ENCODE measurements at places on chromosomes 12 and 14.

- no peak for DNase-seq
Observed at GRCh38 chr14:50225067-50225973, 6.1 kb downstream of the SOS2 start.

DNA sequence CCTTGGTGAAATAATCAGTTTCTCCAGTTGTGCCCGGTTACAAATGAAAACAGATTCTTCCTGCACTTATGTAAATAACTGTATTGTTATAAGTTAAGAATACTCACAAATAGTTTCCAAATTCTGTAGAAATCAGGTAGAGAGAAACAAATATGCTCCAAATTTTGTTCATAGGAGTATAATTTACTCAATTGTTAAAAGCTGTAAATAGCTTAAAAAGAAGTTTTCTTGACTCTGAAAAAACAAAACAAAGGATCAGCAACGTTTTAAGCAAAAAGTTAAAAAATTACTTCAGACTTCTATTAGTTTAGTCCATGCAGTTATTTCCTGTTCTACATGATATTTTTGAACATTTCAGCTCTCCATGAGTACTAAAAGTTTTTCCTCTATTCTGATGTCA, 30.0 kb upstream of the SLC38A4 start:
- DNase-seq, result no peak

DNA sequence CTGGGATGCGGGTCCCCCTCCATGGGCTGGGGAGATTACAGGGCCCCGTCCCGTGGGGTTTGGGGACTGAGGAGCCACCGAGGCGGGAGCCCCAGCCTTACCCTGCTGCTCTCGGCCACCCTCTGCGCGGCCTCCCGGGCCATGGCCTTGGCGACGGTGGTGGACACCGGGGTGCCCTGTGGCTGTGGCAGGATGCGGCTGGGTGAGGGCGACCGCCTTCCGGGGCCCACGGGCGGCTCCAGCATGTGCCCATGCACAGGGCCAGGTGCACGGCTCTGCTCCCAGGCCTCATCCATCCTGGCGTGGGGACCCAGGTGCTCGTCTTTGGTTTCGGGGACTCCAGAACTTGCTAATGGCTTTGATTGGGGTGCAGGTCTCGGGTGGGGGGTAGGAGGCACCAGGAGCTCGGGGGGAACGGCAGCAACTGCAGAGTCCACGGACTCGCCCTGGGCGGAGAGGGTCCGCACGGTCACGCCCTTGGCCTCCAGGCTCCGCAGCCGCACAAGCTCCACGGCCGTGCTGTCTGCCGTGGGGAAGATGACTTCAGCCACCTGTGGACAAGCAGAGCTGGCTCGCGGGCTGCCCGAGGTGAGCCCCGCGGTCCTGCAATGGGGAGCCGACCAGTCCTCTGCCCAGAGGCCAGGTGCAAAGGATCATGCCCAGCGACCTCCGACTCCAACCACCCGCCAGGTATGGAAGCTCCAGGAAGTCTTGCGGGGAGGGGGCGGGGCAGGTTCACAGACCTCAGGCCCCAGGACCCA, 99.2 kb downstream of the PIWIL1 start:
- no peak for DNase-seq

DNA sequence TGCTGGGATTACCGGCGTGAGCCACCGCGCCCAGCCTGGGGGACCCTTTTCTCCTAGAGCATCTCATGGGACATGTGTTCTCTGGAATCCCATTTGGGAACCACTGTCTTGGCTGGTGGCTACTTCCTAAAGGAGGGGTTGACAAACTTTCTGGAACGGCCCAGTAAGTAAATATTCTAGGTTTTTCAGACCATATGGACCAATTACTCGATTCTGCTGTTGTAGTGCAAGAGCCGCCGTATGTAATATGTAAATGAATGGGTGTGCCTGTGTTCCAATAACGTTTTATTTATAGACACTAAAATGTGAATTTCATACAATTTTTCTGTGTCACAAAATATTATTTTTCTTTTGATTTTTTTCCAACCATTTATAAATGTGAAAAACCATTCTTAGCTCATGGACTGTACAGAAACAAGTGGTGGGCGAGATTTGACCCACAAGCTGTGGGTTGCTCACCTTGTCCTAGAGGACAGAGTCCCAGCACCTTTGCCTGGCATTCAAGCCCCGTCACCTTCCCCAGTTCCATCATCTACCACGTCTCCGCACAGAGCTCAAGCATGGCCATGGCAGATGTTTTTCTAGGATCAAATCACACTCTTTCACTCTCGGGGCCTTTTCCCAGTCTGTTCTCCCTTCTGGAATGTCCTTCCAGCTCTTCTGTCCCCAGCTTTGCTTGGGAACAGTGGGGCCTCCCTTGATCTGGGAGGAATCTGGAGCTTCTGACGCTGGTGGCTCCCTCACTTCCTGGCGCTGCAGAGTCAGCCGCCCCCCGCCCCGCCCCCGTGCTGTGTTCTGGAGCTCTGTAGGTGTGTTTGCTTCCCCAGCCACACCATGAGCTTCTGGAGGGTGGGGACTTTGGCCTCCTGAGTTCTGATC, 17.9 kb upstream of the RCOR1 start:
- DNase-seq, result no peak

- DNase-seq, result peak; percentile 46
Observed at GRCh38 chr12:109130297-109131153, 14.1 kb downstream of the ACACB start.

DNA sequence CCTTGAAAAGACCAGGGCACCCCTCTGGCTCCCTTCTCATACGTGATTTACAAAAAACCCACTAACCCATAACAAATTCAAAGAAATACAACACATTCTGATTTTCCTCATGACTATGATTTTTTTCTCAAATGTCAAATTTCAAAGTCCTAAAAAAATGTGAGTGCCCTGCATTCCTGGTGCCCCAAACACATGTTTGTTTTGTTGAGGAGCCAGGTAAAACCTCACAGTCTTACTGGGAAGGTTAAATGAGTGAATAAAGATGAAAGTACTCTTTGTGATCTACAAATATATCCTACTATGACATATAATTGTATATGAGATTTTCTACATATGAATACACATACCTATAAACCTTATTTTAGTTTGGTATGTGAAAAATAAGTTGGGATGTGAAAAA, 30.7 kb downstream of the TPH2 start:
- no peak for DNase-seq

DNA sequence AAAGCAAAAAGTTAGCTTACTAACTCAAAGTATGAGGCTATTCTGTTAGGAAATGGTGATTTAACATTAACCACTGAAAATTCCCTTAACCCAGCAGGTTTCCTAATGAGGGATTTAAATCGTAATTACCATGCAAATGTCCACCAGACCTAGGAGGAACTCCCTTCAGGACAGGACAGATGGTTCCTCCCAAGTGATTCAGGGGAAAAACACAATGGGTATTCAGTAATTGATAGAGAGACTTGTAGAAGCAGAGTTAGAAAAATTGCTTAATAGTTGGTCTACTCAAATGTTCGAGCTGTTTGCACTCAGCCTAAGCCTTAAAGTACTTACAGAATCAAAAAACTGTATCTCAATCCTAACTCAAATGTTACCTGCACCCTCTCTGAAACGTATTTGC, 21.6 kb downstream of the RERGL start:
- no peak for DNase-seq

- DNase-seq, result no peak
Observed at GRCh38 chr14:104774453-104775072, 21.0 kb downstream of the AKT1 start.

- DNase-seq, result no peak
Observed at GRCh38 chr14:50717811-50718210, 49.7 kb upstream of the SAV1 start.

DNA sequence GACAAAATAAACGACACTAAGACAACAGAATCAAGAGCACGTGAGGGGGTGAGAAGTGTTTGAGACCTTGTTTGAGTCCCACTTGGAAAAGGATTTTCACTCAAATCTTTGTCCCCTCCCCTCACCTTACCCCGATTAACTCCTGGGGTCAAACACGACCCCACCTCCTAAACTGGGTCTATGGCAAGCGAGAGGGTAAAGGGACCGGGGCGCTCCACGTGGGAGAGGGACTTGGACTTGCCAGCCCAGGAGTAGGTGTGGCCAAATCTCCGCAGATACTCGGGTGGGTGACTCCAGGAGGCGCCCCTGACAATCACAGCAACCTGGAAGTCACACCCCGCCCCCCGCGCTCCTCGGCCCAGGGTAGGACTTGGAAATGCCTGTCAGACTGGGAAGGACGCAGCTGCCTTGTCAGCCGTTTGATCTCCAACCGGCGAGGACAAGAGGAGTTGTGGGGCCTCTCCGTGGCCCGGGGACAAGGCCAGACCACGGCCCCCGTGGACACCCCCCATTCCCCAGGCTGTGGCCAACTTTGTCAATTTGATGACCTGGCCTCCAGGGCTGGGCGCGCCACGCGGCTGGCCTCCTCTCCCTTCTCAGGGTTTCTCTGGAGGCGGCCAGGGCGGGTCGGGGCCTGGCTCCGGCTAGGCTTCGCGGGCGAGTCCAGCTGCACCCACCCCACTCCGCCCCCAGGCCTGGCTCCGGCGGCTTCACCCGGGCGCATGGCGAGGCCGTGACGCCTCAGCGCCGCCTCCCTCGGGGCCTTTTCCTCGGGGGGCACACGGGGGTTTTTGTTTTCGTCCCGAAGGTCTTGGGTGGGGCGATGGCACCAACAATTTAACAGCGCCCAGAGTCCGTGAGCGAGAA, 1.1 kb upstream of the BCL11B start:
- no peak for DNase-seq

- DNase-seq, result no peak
Observed at GRCh38 chr12:79874665-79875064, 60.2 kb downstream of the PPP1R12A start.

DNA sequence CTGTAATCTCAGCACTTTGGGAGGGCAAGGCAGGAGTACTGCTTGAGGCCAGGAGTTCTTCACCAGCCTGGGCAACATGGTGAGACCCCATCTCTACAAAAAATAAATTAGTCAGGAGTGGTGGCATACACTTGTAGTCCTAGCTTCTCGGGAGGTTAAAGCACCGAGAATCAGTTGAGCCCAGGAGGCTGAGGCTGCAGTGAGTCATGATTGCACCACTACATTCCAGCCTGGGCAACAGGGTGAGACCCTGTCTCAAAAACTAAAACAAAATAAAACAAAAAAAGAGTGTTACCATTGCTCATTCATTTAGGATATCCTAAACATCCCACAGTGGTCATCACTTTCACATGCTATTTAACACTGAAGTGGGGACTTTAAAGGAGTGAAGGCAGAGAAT, 7.8 kb downstream of the NEK9 start:
- no peak for DNase-seq

DNA sequence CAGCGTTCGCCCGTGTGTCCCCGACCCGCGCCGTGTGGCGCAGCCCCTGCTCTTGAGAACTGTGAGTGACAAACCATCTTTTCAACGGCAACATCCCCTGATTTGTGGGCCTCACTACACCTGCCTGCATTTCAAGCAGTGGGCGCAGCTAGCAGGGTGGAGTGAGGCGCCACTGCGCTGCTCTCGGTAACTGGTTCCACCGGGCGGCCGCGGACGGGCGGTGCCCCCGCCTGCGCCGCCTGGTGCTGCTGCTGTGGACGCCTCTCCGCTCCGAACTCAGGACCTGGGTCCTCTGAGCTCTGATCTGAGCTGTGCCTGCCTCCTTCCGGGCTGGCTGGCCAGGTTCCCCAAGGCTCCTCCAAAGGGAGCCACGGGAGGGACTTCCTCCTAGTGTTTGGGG, 5.9 kb upstream of the DEGS2 start:
- no peak for DNase-seq

DNA sequence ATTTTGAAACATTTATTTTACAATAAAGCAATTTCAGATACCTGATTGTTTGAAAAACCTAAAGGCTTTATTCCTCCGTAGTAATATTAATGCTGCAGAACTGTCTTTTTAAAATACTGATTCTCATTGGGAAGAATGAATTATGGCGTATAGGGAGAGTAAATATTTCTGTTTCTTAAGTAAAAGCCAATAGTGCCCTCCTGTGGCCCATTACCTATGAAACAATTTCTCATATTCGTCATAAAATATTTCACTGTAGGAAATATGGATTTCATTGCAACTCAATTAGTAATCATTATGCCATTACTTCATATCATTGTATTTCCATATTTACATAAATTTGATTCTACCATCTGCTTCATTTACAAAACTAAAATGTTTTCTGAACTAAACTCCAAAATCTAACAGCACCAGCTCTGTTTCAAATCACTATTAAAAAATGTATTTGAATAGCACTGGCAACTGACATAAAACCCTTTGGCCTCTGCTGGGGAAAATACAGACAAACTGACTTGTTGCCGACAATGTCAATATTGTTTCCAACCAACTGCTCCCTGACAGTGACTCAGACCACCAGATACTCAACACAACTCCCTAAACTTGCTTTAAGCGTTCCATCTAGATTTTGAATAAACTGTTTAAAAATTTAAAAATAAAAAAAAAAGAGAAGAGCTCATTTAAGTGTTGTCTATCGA, 290.3 kb downstream of the NAV3 start:
- DNase-seq, result no peak

GRCh38 chr14:105322791-105323556, 8.4 kb downstream of the PACS2 start:
- DNase-seq, result no peak

- peak; percentile 56 for DNase-seq
Observed at GRCh38 chr12:108980831-108981618, 39.8 kb downstream of the SVOP start.

DNA sequence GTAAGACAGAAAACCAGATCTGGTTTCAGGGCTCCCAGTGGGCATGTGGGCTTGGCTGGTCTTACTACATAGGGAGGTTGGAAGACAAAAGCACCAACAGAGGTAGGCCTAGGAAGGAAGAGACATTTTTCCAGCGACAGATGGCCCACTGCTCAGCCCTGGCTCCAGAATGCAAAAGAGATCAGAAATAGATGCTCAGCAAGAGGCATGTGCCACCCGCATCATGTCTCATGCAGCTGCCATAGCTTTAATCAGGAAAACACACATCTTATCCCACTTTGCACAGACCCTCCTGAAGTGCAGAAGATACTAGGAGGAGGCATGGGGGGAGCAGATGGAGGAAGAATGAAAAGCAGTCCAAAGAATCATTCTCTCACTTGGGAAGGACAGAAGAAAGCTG, 25.3 kb downstream of the VASH1 start:
- no peak for DNase-seq

- DNase-seq, result no peak
Observed at GRCh38 chr12:4438834-4439596, 6.6 kb downstream of the FGF6 start.

- DNase-seq, result no peak
Observed at GRCh38 chr12:14984036-14984435, 11.2 kb downstream of the PDE6H start.
